ENCODE measurements at places on chromosomes 6 and 20. TPM values are rescaled to one million over a fixed set of nuclear protein-coding genes. Genes with fewer than 3 reads are reported as not detected.

TCP11 gene
- not detected for total RNA-seq

- no peak for DNase-seq
Observed at GRCh38 chr6:62393608-62394007, 107.6 kb upstream of the KHDRBS2 start.

TENT5A gene
- total RNA-seq, result 40.0 TPM

NRN1 gene
- total RNA-seq, result 0.65 TPM

DNA sequence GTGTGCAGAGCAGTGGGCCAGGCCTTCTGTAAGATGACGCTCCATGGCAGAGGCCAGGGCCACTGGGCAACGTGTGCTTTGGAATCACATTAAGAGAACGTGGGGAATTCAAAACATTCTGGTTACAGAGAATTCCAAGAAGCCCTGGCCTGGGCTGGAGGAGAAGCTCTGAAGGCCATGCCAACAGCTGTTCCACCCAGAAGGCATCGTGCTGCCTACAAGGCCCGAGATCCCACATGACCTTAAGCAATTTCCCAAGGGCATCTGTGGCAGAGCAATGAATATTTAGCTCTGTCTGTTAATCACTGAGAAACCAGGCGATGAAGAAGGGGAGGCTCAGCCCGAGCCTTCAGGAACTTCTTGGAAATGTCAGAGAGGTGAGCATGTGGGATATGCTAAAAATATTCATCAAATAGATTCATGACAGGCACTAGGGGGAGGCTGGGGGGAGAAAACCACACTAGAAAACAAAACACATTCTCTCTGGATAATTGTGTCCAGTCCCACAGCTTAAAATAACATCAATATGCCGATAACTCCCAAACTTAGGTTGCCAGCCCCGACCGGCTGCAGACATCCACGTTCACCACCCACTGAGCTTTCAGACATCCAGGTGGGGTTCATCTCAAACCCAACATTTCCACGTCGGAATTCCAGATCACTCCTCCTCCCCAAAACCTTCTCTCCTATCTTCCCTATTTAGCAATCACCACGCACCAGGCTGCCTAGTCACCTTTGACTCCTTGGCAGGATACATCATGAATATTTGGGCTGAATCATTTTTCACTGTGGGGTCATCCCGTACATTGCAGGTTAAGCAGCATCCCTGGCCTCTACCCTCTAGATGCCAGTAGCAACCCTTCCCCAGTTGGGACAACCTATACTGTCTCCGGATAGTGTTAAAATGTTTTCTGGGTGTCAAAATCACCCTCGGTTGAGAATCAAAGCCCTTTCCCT is 6.6 kb downstream of the SULF2 start:
- DNase-seq, result no peak

GRCh38 chr20:10649797-10650160 is 24.0 kb downstream of the JAG1 start:
- DNase-seq, result no peak

HECA gene
- 36.3 TPM for total RNA-seq

WFDC10B gene
- total RNA-seq, result not detected

GRCh38 chr6:5459346-5459745 is 198.0 kb downstream of the FARS2 start:
- no peak for DNase-seq

DNA sequence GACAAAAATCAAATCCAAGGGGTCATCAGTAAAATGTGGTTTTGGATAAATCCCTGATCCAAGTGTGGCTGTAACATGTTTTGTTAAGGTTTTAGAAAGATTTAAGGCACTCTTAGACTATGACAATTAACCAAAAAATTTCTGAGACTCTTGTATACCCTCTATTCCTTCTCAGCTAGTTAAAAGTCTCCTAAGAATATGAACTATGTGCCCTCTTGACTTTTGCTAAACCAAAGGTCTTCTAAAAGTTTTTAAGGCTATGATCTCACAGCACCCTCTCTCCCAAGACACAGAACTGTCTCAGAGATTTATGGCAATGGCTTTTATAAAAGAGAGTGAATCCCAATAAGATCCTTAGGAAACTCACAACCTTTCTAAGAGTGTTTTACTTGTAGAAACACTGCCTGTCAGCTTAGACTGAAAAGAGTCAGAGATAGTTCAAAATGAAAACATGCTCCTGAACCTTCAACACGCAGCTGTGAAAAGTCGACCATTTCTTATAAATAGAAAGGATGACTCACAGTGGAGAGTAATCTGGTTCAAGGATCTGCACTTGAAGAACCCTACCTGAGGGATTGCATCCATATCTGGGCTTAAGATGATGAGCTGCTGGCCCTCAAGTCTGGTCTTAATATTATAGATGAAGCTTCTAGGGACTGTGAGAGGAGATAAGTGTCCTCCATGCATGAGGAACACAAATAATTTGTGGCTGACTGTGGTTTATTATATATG is 388.4 kb upstream of the GJE1 start:
- no peak for DNase-seq

DNA sequence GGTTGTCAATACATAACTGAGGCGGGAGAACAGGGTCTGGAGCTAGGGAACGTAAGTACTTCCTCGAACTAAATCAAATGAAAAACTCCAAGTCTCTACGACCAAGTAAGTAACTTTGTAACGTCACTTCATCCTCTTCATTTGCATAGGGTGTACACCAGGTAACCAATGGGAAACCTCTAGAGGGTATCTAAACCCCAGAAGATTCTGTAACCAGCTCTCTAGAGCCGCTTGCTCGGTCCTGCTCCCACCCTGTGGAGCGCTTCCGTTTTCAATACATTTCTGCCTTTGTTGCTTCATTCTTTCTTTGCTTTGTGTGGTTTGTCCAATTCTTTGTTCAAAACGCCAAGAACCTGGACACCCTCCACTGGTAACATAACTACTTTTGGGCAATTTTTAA is 133.5 kb upstream of the TMEM170B start:
- DNase-seq, result no peak

GRCh38 chr6:44265722-44266233 is 427 bp upstream of the NFKBIE start:
- DNase-seq, result no peak

DNA sequence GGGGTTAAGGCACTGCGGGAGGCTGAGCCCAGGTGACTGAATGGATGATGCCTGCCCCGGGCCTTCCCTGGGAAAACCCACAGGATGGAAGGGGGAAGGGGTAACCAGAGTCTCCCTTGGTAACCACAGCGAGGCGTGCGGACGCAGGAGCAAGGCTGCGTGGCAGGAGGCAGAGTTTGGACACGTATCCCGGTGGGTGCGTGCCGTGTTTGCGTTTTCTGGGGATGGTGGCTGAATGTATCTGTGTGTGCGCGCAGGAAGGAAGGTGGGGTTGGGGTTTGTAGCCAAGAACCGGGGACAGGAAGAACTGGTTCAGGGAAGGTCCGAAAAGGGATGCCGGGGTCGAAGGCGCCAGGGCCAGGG is 1.8 kb downstream of the MDGA1 start:
- DNase-seq, result peak; percentile 15

GRCh38 chr20:555976-556385 is 12.4 kb upstream of the CSNK2A1 start:
- DNase-seq, result peak; percentile 46

- DNase-seq, result no peak
Observed at GRCh38 chr20:19473922-19474286, 261.5 kb downstream of the SLC24A3 start.

DNA sequence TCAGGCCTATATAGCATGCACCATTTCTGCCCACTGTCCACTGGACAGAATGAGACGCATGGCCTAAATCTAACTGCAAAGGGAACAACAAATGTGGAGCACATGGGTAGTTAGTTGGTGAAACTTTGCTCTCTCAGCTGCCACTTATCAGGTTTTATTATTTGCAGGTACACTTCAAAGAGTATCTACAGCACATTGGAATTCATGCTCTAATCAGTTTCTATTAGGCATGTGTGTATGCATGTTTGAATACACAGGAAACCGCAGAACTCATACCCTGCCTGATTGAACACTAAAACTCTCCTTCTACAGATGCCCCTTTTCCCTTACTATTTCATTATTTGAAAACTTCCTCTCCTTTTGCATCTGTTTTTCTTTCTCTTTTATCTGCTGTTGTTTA is 97.4 kb upstream of the HSF2 start:
- no peak for DNase-seq

DNA sequence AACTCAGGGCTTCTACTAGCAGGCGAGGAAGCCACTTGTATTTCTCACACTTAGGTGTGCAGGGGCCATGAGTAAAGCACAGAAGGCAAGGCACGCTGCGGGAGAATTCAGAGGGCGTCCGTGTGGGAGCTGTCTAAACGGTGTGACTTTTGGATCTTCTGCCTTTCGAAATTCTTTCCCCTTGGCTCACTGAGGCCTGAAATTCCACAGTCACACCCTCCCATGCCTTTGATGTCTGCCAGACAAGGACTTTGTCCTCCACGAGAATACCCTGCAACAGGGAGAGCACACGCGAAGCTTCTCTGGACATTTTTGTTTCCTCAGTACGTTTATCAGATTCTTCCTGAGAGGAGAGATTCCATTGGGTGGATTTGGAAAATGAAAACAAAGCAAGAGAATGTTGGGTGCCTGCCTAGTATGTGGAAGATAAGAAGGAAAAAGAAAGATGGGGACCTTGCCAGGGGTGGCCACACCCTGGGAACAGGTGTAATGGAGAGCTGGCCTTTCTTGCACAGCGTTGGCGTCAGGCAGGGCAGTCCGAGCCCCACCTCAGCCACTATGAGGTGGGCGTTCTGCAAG is 235.7 kb downstream of the MYLK4 start:
- peak; percentile 35 for DNase-seq

DNA sequence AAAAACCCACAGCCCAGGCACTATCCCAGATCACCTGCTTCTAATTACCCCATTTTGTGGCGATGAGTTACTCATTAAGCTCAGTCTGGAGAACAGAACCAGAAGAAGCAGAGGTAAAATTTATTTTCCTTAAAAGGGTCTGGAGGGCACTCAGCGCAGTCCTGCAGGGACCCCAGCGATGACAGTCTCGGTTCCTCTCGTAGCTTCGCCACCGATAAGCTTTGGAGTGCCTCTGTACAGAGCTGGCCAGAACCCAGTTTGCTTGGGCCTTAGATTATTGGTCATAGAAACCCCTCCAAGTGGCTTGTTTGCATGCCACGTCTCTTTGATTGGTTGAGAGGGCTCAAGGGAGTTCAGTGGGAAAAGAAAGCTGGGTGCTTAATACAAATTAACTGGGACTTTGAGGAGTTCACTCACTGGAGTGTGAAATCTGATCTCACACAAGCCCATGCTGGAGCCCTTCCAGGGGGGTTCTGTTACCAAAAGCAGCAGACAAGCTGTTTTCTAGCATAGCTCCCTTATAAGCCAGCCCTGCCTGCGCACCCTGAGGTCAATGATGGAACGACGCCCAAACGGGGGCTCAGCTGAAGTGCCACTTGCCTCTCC is 158.5 kb upstream of the ARID1B start:
- DNase-seq, result no peak

CST4 gene
- total RNA-seq, result not detected

TFAP2C gene
- total RNA-seq, result 0.08 TPM

- peak; percentile 54 for DNase-seq
Observed at GRCh38 chr6:12401200-12401599, 111.0 kb downstream of the EDN1 start.

DNA sequence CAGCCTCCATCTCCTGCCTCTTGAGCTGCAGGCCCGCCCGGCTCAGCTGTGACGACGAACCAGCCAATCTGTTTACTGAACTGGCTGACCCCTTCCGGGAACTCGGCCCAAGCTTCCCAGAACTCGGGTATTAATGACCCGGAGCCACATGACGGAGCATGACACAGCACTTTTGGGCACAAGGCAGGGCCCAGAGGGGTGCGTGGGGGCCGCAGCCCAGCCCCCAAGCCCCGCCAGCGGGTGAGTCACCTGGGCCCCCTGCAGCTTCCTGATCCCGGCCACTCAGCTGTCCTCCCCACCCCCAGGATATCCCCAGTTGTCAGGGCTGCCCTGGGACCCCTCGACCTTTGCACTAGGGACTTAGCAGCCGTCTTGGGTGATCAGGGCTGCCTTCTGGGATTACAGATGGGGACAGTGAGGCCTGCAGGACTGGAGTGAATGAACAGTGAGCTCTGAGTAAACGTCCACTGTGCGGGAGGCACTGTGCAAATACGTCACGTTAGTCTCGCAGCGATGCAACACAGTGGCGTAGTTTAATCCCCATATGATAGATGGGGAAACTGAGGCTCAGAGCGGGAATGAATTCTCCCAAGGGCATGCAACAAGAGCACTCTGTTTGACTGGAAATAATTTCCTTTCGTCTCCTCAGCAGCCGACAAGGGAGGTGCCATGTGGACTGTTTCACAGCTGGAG is 102.1 kb downstream of the CEBPB start:
- peak; percentile 99 for DNase-seq

GRCh38 chr20:19098806-19099578 is 113.5 kb upstream of the SLC24A3 start:
- no peak for DNase-seq

HINT3 gene
- total RNA-seq, result 30.6 TPM

NKX2-2 gene
- not detected for total RNA-seq

GRCh38 chr6:137412562-137412961 is 81.6 kb downstream of the OLIG3 start:
- DNase-seq, result peak; percentile 39

DNA sequence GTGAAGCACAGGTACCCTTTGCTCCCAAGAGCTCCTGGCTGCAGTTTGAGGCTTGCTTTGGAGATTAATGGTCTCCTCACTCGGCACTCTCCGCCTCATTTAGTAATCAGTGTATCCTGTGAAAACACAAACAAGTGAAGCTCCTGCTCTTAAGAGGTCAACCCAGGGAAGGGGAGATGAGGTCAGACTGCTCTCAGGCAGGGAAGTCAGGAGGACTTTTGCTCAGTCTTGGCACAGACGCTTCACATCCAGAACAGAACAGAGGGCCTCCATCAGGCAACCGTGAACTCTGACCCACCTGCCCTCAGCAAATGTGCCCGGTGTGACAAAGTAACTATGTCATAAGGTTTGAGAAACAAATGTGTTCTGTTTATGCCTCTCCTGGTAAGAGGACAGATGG is 428.8 kb upstream of the JARID2 start:
- DNase-seq, result no peak

GRCh38 chr6:4814212-4814611 is 38.0 kb downstream of the CDYL start:
- DNase-seq, result no peak

DNA sequence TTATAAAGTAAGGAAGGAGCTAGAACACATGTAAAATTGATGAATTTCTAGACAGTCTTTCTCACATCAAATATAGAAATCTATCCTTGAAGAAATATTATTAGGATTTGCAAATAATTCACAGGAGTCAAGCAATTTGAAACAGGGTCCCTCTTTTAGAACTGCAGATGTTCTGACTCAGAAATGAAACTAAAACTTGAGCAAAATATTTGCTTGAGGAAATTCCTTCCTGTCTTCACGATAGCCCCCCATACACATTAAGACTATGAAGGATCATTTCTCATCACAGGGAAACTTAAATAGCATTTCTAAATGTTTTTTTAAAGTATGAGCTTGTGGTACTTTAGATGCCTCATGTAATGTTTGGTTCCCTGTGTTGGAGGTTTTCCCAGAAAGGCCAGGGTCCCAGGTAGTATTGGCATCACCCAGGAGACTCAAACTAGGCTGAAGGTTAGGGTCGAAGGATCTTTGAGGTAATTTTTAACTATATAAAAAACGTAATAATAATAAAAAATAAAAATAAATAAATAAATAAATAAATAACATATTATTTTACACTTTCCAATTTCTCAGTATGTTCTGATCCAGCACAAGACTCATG is 144.0 kb upstream of the TBX18 start:
- DNase-seq, result no peak

GRCh38 chr6:11970114-11970513 is 42.0 kb upstream of the HIVEP1 start:
- DNase-seq, result peak; percentile 52

Data from fibroblast of the aortic adventitia (primary cell).